ENCODE measurements at places on chromosomes 6 and 20.

DNA sequence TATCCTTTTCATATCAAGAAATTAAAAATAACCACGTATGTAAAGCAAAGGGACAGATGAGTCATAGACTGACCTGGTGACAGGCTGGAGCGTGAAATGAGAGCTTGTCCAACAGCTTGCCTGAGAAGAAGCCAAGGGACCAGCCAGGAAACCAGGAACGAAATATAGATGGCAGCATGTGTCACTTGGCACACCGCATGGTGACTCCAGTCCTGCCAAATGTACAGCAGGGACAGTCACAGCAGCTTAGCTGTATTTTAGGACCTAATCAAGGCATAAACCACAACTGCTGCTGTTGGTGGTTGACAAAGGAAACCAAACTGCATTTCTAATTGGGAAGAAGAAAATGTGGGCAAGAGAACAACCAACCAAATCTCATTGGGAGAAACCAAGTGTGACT, 755.0 kb downstream of the TFAP2A start:
- no peak for DNase-seq

- no peak for DNase-seq
Measured at GRCh38 chr6:43847741-43848630, 78.0 kb downstream of the VEGFA start.

DNA sequence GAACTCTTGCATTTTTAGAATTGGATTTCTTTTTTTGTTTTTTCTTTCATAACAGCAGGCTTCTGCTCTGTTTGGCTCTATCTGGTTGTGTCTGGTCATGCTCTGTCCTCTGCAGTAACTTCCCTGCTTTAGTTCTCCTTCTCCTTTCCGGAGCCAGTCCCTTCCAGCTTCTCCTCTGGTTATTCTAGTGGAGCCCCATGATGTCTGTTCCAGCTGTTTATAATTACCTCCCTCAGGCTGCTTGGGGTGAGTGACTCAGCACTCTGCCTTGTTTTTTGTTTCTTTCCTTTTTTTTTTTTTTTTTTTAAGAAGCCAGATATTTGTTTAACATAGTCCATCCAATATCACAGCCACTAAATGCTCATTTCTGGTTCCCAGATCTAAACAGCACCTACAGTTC, 409.6 kb downstream of the MAFB start:
- no peak for DNase-seq

- no peak for DNase-seq
Measured at GRCh38 chr6:14440940-14441781, 323.6 kb downstream of the CD83 start.

DNA sequence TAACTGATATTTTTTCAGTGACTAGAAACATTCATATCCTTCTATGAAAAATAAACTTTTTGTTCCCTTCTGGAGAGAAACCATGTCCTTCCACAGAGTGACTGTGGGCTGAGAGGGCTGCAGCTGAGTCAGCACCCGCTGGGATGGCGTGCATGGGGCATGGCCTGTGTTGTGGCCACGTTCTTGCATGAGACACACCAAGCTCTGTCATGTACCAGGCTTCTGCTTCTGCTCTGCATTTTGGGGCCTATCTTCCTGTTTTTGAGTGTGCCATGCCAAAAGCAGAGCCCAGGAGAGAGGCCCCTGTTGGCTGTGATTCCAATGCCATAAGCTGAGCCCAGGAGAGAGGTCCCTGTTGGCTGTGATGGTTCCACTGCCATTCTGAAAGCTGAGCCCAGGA, 10.8 kb downstream of the APMAP start:
- DNase-seq: no peak

DNA sequence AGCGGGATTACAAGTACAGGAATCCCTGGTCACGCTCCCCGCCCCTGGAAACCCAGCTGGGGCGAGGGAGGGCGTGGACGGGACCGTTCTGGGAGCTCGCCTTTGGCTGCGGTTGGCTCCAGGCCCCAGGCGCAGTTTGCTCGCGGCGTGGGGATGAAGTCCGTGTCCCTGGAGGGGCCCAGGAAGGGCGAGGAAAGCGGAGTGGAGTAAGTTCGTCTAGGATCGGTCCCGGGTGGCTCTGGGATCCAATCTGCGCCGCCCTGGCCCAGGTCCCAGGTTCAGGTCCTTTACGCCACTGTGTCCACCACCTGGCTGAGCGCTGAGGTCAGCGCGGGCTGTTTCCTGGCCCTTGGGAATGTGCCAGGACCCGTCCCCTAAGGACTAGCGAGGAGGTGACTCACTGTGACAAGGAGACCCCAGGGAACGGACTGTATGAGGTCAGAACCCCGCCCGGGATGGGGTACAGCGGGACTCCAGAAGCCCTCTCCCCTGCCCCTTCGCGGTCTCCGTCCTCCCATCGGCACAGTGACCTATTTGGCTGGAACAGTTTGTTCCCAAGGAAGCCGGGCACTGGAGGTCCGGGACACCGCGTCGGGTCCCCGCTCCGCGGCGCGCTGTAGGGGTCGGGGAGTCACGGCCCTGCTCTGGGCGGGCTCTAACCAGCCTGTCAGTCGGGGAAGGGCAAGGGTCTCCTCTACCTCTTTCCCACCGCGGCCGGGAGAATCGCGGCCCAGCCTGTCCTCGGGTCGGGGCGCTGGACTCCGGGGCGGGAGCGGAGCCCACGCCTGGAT, 724 bp downstream of the CDKN1A start:
- no peak for DNase-seq

GRCh38 chr20:62785393-62785792, 10.9 kb upstream of the MRGBP start:
- no peak for DNase-seq

DNA sequence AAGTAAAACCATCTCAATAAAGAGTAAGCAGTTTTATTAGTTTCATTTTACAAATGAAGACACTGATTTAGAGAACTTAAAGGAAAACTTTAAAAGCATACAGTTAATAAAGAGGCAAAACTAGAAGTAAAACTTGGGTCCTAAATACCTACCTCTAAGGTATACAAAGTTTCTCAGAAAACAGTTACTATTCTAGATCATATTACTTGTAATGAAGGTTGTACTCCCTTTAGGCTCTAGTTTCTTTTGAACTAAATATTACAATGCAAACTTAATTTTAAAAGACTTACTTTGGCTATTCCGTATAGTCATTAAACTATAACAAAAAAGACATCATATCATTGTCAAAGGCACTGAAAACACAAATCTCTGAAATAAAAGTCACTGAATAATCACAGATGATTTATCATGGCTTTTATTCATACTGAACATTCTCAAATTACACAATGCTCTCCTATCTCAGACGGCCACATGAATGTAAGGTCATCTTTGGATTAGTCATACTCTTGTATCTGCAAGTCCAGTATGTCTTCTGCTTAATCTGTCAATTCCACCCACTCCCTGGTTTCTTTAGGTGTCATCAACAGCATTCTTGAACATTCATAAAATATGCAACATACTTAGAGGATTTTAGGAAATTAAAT, 361.6 kb upstream of the RUNX2 start:
- DNase-seq: no peak

DNA sequence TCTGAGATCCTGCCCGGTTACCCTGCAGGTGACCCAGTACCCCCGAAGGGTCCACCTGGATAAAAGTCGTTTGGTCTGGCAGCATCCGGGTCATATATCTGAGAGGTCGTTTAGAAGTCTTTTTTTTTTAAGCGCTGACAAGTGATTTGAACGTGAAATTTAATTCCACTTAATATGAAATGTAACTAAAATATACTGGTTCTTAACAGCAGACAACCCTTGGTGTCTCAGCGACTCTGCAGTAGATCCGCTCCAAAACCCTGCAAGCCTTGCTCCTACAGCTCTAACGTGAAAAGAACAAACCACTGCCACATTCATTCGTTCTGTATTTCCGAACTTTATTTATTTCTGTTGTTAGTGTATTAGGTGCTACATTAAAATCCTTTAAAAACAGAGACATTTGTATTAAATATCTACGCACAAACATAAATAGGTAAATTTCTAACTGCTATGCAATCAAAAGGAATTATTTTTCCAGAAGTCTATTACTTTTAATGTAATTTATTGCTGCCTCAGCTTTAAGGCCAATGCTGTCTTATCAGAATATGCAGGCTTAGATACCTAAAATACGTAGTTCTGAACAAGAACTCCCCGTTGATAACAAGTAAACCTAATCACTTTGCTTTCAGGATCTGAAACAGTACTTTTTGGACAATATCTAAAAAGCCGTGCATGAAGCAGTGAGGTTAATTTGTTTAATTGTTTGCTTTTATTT, 33.5 kb upstream of the TCF21 start:
- no peak for DNase-seq

DNA sequence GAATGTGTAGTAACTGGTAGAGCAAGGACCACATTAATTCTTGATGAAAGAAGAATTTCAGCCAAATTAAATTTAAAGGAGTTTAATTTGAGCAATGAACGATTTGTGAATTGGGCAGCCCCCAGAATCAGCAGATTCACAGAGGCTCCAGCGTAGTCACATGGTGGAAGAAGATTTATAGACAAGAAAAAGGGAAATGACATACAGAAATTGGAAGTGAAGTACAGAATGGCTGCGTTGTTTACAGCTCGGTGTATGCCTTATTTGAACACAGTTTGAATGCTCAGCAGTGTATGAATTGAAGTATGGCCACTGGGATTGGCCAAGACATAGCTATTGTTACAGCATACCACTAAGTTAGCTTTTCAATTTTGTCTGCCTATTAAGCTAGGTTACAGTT, 173.6 kb upstream of the ARG1 start:
- DNase-seq: no peak

GRCh38 chr6:131116755-131117360, 18.4 kb upstream of the AKAP7 start:
- DNase-seq: no peak

DNA sequence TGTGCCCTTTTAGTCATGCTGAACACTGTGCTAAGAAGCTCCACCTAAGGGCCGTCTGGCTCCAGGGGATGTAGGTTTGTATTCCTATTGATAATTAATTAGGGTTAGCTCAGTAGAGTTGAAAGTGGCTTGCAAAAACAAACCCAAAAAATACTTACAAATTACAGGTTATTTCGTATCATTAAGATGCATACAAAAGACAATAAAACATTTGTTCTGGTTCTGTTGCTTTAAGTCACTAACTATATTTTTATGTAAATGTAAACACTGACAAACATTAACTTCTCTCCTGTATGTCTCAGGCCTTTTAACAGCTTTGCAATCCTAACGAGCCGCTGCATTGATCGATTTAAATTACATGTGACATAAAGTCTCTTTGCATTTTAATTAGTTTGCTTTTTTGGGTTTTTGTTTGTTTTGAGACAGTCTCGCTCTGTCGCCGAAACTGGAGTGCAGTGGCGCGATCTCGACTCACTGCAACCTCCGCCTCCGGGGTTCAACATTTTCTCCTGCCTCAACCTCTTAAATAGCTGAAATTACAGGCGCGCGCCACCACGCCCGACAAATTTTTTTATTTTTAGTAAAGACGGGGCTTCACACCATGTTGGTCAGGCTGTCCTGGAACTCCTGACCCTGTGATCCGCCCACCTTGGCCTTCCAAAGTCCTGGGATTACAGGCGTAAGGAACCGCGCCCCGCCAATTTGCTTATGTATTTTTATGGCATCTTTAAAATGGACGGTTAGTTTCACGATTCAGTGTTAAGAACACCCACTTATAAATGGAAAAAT, 110.9 kb downstream of the HFE start:
- DNase-seq: no peak

DNA sequence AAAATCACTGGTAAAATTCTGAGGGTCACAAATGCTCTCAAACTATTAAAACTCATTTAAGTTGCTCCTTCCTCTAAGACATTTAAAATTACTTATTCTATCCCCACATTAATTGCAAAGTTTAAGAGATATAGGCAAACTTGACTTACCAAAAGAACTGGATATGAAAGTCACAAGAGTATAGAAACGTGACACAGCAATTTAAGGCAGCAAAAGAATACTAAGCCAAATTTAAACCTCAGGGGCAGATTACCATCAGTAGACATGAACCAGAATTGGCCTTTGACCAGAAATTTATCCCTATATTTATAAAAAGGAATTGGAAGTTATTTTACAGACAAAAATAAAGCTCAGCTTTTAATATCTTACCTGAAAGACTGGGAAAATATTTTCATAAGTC, 56.0 kb downstream of the MAP3K7 start:
- no peak for DNase-seq

DNA sequence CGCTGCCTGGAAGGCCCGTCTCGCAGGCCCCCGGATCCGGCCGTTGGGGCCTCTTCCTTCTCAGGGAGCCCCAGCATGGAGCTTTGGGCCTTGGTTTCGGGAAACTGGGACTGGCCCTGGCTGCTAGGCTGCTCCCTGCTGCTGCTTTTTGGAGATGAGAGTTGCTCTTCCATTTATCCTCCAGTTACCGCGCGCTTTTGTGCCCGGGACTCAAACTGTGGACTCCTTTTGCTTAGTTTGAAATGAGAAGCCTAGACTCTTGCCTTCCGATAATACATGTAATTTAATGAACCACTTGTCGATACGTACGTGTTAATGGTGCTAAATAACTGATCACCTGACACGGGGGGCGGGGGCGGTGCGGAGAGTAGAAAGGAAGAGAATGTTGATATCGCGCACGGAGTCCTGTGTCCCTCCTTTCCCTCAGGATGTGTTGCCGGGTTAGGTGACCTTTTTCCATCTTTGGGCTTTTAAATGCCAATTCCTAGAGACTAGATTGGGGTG, 968 bp downstream of the PHF3 start:
- DNase-seq: no peak

GRCh38 chr6:133392015-133392414, 150.9 kb downstream of the EYA4 start:
- no peak for DNase-seq

GRCh38 chr6:31575952-31576685, 754 bp downstream of the TNF start:
- no peak for DNase-seq

DNA sequence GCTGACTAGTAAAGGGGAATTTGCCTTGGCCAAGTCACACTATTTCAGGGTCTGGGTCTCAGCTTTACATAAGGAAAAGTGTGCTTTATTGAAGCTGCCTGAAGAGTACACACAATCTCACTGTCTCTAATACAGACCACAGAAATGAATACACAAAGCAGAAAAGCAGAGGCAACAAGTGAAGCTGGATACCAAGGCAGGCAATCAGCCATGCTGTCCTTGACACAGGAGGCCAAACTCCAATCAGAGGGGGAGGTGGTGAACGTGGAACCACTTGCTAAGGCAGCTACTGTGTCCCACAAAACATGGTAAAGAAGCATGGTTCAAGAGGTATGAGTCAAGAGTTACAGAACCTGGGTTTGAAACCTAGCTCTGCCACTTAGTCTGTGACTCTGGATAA, 21.8 kb upstream of the CCND3 start:
- no peak for DNase-seq

DNA sequence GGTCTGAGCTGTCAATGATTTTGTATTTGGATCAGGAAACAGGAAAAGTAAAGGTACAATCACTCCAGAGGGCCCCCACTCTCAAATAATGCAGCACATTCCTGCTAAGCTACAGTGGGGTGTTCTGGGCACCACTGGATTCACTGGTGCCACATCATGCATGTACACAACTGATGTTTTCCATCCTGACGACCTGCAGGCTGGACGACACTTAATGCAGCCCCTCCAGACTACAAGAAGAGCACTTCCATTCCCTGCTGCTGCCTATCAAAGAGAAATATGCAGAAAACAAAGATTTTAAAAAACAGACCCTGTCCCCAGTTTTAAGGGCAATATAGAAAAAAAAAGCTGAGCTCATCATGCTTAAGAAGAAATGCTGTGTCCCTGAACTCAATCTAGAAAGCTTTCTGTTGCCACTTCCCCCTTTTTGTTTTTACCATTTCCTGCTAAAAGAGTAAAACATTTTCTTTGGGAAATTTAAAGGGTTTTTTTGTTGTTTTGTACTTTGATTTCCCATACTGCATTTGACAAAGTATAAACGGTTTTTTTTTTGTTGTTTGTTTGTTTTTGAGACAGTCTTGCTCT, 35.5 kb downstream of the ABHD12 start:
- no peak for DNase-seq

- DNase-seq: no peak
Measured at GRCh38 chr20:37529968-37530600, 2.4 kb upstream of the BLCAP start.

All from iPS DF 19.7 (cell line).